ENCODE measurements at places on chromosomes 6 and 20.

GRCh38 chr6:150654608-150655007 lies 54.9 kb downstream of the PLEKHG1 start:
- no peak for DNase-seq

GRCh38 chr6:152221806-152222628 lies 414.5 kb downstream of the ESR1 start:
- no peak for DNase-seq

DNA sequence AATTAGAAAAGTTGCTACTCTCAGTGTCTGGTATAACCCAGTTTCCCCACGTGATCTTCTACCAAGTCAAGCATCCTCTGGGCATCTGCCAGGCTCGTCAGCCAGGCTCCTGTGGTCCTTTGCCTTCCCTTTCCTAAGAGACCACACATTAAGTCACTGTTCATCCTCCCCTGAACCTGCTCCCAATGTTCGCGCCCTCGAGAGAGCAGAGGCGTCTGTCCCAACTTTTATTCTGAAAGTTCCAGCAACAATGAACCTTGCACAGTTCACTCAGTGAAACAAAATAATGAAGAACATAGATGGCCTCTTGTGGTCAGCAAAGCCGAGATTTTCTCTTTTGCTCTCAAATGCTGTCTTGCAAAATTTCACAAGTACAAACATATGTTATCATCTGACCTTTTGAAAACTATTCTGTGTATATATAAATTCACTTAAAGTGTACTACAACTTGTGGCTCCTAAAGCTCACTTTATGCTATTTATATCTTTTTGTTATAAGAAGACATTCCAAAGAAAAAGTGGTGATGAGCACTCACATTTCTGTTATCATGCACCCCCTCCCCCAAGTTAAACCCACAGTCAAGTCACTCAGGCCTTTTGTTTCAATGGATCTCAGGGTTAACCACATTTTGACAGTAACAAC lies 39.2 kb upstream of the NHSL1 start:
- DNase-seq: no peak

GRCh38 chr6:115720900-115721299 lies 339.8 kb downstream of the FRK start:
- DNase-seq: no peak

GRCh38 chr20:50234288-50234687 lies 43.7 kb downstream of the CEBPB start:
- peak; percentile 15 for DNase-seq

DNA sequence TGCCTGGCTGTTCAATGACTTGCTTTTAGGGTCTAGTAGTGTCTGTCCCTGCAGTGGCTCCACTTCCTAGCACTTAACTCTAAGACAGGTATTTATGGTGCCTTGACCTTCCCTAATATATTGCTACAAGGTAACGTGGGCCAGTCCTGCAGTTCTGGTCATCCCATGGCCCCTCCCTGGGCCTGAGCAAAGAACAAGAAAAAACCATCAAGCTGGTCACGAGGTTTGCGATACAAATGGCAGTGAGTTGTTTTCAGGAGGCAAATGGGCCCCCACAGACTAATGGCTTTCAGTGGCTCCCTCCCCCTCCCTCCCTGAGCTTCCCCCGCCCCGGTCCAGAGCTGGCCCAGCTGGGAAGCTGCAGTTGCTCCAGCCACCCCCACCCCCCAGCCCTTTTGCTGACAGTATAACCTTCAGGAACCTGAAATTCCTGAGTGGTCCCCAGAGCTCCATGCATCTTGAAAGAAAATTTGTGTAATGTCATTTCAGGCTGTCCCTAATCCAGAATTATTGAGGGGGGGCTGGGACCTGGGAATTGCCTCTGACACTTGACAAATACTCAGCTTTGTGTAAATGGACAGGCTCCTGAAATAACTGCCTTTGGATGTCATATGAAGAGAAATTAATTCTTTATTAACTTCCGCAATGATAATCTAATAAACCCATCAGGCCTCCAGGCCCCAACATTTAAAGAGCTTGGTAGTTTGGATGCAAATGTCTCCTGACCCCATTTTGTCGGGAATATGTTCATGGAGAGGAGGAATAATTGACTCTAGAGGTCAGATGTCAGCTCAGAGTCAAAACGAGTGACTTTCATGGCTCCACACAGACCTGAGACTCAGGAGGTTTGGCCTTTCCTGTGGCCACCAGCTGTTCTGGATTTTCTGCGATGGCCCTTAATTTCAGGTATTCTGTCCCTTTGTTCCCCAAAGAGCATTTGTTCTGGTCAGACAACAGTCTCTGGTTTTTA lies 153.2 kb upstream of the TOP1 start:
- DNase-seq: no peak

- DNase-seq: no peak
Observed at GRCh38 chr6:30840084-30840934, 44.0 kb upstream of the DDR1 start.

- DNase-seq: peak; percentile 84
Observed at GRCh38 chr6:31834367-31835250, 7.1 kb downstream of the HSPA1B start.

GRCh38 chr6:56058636-56059035 lies 183.2 kb upstream of the BMP5 start:
- DNase-seq: no peak

- DNase-seq: no peak
Observed at GRCh38 chr20:1204576-1204975, 1.3 kb downstream of the C20orf202 start.

GRCh38 chr6:115467726-115468125 lies 593.0 kb downstream of the FRK start:
- no peak for DNase-seq

DNA sequence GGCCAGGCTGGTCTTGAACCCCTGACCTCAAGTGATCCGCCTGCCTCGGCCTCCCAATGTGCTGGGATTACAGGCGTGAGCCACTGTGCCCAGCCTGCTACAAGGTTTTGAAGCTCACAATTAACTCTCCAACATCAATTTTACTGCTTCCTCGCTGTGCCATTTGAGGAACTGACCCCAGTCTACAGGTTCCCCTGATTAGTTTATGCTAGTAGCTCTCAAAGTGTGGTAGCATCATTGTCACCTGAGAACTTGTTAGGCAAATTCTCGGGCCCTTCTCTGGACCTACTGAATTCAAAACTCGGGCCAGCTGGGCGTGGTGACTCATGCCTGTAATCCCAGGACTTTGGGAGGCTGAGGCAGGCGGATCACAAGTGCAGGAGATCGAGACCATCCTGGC lies 49.4 kb downstream of the MCUR1 start:
- no peak for DNase-seq

DNA sequence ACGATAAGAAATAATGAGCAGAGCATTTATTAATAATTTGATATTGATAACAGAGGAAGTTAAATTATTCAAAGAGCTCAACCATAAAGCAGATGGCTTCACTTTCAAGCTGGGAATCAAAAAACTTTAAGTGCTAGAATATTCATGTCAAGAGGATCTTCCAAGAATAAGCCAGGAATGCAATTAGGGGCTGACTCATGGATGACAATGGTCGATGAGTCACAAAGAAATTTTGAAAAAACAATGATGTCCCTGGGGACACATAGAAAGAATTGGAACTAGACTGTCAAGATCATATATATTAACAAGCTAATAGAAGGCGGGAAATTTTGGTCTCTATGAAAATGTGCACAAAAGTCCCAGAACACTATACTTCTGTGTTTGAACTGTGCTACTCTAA lies 304.1 kb downstream of the LAMA2 start:
- DNase-seq: no peak

DNA sequence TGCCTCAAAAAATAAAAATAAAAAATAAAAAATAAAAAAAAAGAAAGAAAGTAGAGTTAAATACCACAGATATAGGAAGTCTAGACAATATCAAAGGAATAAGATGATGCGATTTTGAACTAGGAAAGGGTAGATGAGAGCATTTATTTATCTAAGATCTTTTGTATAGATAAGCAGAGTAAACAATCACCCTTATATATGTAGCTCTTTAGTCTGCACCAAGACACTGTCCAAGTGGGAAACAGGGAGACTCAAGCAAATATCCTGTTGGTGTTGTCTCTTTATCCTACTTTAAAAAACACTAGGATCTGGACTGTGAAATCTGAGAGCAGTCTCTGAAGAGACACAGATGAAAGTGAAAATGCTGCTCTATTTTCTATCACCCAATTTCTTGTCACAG lies 587.0 kb upstream of the FLRT3 start:
- DNase-seq: no peak

DNA sequence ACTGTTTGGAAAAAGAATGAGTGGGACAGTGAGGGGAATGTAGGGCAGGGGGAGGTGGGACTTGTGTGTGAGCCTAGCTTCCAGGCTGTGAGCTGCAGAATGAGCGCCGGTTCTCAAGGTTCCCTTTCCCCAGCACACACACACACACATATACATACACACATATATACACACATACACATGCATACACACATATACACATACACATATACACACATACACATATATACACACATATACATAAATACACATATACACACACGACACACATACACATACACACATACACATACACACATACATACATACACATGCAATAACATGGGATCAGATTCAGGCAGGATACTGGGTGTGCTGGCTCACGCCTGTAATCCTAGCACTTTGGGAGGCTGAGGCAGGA lies 66.5 kb downstream of the CNBD2 start:
- no peak for DNase-seq

GRCh38 chr20:42510686-42511085 lies 679.0 kb downstream of the PTPRT start:
- DNase-seq: no peak

DNA sequence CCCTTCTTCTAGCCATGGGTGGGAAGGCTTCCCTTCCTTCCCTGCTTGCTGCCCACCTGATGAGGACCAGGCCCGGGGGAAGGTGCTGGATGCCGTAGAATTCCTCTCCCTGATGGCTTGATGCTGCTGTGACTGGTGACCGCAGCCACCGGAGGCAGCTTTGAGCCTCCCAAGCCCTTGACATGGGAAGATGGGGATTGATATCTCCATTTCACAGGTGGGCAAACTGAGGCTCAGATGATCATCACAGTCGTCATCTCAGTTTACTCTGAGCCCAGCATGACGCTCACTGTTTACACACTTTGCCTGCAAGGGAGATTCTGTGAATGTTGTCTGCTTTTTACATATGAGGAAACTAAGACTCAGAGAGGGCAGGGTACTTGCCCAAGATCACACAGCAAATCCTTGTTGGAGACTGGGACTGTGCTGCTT lies 43.9 kb downstream of the SRC start:
- DNase-seq: no peak

- no peak for DNase-seq
Observed at GRCh38 chr6:15280028-15280427, 34.2 kb downstream of the JARID2 start.

DNA sequence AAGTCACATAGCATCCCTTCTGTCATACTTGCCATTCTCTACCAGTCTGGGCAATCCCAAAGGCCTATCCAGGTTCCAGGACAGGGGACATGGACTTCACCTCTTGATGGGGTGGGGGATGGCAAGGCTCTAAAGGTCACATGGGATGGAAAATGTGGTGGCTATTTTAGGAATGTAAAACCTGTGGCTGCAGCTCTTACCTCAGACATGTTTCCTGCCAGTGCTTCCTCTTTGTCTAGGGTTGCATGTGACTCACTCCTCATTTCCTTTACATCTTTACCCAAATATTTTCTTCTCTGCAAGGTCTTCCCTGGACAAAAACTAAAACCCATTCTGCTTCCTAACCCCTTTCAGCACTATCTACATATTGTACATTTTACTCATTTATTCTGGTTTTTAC lies 135.7 kb downstream of the BTBD3 start:
- DNase-seq: no peak

GRCh38 chr6:137412562-137412961 lies 81.6 kb downstream of the OLIG3 start:
- no peak for DNase-seq

GRCh38 chr6:169164986-169165385 lies 88.7 kb downstream of the THBS2 start:
- DNase-seq: no peak

- DNase-seq: peak; percentile 79
Observed at GRCh38 chr6:42782689-42783176, 881 bp downstream of the BICRAL start.

- DNase-seq: peak; percentile 71
Observed at GRCh38 chr6:41642090-41642959, 4.1 kb downstream of the MDFI start.

GRCh38 chr6:18602931-18603330 lies 215.8 kb downstream of the RNF144B start:
- no peak for DNase-seq

DNA sequence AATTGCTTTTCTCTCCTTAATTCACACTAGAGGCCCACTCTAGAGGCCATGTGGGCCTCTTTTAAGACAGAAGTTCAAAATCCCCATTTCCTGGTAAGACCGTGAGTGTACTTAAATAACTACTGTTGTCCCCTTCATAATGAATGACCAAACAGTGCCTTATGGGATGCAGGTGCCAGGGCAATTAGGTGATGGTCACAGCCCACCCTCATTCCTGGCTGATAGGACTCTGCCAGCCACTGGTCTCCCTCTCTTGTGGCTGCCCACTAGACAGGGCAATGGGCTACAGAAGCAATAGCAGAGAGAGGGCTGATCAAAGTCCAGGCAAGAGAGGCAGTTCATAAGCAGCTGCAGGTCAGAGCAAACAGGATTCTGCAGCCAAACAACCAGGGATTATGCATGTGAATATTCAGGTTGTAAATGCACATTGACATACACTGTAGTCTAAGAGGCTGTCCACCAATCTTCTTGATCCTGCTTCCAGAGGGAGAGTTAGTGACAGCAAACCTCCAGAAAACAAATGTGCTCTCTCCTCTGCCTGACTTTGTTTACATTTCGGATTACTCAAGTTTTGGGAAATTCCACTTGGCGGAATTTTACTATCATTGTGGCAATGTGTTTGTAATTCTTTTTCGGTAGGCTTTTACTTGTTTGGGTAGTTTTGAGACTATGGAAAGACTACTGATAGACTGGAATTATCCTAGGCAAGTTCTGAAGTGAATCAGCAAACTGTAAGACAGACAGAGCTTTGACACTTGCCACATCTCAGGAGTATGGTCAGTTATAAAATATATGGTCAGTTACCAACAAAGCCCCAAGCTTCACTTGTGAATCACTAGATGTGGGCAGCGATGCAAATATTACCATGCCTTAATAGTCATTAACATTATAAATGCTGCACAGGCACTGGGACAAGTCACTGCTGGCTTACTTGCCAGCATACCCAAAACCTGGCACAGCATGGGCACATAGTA lies 12.8 kb downstream of the PTPRK start:
- DNase-seq: no peak

GRCh38 chr6:55955684-55956083 lies 80.3 kb upstream of the BMP5 start:
- no peak for DNase-seq

DNA sequence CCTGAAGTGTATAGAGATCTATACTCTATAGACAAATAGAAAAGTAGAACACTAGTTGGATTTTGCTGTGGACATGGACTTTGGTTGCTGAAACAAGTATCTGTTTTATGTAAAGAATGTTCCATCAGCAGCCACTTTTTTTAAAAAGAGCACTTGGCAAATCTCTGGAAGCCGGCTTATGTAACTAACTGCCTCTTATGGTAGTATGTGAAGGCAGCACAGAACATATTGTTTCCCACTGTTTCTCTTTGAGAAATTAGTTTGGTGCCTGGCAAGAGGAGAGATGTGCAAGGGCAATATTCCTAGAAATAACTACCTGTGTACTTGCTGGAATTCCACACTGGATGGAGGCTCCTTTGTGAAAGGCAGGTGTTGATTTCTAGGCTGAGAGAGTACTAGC lies 242.3 kb upstream of the PREP start:
- no peak for DNase-seq

GRCh38 chr6:140486450-140487361 lies 1112.3 kb upstream of the CITED2 start:
- no peak for DNase-seq

GRCh38 chr6:110334423-110335180 lies 23.5 kb downstream of the METTL24 start:
- DNase-seq: no peak

GRCh38 chr20:48154040-48154765 lies 368.9 kb upstream of the SULF2 start:
- no peak for DNase-seq

Measured in posterior cingulate gyrus (tissue), 11 donors.